NAMALWA (cell line): ENCODE measurements at places on chromosomes 4 and X.

DNA sequence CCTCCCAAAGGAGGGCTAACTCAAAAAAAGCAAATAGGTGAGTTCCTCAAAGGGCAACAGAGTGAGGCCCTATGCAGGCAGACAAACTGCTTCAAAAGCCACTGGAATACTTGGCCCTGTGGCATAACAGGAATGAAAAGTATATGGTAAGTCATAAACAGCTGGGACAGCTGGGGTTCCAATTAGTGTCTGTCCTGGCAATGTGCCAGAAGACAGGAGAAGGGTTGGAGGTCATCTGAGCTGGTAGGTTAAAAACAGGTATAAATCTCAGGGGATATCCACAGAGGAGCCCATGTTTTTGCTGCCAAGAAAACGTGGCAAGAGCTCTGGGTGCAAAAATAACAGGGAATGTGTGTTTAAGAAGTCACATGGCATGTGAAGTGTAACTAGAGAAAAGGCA, 111.6 kb downstream of the APOOL start:
- DNase-seq: no peak

DNA sequence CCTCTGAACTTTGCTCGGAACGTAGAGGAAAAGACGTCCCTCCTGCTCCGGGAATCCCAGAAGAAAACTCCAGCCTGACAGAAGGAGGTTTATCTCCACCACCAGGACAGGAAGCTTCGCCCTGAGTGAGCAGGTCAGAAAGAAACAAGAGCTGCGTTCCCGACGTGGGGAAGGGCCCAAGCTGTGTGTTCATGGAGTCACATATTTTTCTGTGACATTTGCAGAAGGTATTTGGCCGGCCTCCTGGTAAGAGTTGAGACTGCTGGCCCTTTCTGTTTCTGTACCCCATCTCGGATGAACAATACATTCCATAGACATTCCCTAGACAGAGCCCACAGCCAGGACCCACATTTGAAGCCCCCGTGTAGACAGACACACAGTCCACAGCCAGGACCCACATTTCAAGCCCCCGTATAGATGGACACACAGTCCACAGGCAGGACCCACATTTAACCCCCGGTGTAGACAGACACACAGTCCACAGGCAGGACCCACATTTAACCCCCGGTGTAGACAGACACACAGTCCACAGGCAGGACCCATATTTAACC, 230.8 kb downstream of the SHOX start:
- DNase-seq: no peak

- no peak for DNase-seq
Measured at GRCh38 chr4:156749426-156750403, 221.9 kb downstream of the PDGFC start.

- DNase-seq: no peak
Measured at GRCh38 chr4:20078644-20079043, 173.1 kb upstream of the SLIT2 start.

DNA sequence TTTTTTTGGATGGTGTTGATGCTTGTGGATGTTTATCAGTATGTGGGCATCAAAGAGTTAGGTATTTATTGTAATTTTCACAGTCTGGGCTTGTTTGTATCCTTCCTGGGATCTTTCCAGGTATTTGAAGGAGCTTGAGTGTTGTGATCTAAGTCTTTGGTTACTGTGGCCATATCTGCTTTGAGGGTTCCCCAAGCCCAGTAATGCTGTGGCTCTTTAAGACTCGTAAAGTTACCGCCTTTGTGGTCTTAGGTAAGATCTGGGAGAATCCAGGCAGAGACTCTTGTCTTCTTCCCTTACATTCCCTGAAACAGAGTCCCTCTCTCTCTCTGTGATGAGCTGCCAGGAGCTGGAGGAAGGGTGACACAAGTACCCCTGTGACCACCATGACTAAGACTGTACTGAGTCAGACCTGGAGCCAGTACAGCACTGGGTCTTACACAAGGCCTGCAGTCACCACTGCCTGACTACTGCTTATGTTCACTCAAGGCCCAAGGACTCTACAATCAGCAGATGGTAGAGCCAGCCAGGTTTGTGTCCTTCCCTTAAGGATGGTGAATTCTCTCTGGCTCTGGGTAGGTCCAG, 62.2 kb downstream of the FMR1NB start:
- DNase-seq: no peak

DNA sequence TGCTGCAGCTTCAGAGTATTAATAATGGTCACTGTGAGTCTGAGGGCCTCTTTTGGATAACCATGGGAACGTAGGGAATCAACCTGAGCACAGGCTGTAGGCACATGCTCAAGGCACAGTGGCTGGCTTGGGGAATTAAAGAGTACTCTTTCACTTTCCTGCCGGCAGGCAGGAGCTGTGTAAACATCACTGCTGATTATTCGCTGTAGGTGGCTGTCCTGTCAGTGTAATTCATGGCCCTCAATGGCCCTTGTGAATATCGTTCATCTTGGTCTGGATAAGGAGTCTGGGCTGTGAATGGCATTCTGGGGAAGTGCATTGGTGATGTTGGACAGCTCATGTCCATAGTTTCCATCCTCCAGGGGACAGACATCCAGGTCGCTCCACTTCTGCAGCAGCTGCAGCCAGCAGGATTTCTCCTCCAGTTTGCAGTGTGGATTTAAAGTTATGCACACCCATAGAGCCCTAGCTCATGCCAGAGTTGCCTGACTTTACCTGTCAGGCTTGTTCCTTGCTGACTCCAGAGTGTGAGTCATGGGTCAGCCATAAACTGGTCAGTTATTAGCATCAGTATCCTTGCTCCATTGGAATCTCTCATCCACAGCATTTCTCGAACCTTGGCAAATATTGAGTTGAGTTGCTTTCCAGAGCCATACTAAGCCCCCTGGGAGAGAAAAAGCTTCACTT, 43.0 kb downstream of the C4orf33 start:
- DNase-seq: no peak

DNA sequence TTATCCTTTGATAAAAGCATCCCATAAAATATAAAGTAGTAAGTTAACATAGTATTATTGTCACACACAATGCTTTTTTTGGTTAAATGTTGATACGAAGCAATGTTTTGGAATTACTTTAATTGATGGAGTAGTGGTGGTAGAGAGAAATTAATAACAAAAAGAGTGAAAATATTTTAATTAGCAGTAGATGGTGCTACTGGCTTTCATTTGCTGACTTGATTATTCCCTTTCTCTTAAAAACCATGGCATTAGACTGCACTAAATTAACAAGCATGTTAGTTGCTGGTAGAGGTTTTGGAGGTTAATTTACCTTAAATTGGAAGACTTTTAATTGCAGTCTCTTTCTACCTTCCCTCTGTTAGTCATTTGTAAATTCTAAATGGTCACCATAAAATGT, 8.9 kb upstream of the DCK start:
- DNase-seq: no peak
